ENCODE measurements at places on chromosomes 13 and 19.

- DNase-seq = no peak
These were observed 43.4 kb upstream of the MAP3K10 start for GRCh38 chr19:40147693-40148347.

DNA sequence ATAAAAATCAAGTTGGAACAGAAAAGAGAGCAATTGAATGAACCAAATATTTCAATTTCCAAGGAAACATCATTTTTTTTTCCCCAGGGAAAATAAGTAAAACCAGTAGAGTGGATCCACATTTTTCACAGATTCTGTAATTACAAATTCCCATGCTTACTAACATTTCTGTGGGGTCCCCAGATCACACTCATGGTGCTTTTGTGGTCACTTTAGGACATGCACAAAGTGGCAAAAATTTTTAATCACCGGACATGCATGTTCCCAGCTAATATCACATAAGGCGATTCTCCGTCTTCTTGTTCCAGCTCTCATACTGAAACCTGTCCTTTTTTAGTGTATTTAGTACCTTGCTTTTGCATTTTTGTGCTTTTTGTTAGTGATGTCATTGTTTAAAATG is 748.2 kb upstream of the SLITRK1 start:
- DNase-seq = no peak

DNA sequence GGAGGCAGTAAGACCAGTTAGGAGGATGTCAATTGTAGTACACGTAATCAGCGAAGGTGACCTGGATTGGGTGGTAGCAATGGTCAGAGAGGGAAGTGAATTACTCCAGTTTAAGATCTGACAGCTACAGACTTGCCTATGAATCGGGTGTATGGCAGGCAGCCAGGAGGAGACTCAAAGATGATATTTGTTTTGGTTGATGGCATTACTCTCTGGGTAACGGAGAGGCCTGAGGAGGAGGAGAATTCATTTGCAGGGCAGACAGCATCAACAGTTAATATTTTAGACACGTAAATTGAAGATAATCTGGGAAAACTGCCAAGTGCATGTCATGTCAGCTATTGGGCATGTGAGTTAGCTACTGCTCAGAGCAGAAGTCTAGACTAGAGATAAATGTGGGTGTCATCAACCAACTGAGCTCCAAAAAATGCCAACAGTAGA is 109.2 kb downstream of the SGCG start:
- DNase-seq = peak; percentile 50

- peak; percentile 10 for DNase-seq
These were observed 22.4 kb downstream of the EPSTI1 start for GRCh38 chr13:42969565-42970172.

GRCh38 chr19:35315883-35316282 is 13.1 kb upstream of the CD22 start:
- DNase-seq = no peak

DNA sequence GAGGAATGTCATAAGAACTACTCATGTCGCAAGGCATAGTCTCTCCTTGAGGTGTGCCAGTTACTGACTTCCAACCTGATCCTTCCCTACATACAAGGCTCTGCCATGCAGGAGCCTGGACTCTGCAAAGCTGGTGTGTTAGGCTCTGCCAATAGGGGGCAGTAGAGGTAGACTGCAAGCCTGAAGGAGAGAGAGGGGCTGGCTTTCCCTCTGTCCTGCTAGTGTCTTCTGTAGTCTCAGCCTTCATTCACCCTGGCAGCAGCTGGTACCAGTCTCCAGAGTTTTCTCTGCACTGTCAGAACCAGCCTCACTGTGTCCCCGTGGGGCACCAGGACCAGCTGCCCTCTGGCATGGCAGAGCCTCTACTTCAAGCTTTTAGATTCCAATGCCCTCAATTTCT is 14.5 kb downstream of the SHISA2 start:
- no peak for DNase-seq

DNA sequence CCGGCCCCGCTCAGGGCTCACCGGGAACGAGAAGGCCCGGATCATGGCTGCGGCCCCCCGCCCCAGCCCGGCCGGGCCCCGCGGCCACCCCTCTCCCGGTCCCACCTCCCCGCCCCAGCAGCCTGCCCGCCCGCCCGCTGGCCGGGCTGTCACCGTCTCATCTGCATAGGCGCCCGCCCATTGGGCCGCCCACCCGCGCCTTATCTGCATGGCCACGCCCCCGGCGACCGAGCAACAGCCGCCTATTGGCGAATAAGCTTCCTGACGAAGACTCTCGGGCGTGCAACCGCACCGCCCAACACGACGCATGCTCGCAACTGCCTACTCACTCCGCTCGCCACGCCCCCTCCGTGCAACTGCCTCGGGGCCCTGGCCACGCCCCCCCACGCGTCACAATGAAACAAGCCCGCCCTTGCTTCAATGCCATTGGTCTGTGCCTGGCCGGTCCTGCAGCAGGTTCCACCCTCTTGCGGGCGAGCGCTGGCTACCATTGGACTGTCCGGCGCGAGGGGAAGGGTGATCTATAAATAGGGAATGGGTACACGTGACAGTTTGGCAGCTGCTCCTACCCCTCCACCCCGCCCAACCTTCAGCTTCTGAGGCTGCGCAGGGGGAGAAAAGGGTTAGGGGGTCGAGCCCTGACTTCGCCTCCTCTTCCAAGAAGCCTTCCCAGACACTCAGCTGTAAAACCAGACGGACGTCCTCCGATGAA is at the start of gene DACT3:
Gene DACT3 (minus strand): TSS at position 163 of the 712 bp plus-strand sequence. CDS start 118 bp downstream, at position 45.
- DNase-seq = peak; percentile 98

- no peak for DNase-seq
These were observed 16.6 kb downstream of the VRK3 start for GRCh38 chr19:50008532-50008931.

DNA sequence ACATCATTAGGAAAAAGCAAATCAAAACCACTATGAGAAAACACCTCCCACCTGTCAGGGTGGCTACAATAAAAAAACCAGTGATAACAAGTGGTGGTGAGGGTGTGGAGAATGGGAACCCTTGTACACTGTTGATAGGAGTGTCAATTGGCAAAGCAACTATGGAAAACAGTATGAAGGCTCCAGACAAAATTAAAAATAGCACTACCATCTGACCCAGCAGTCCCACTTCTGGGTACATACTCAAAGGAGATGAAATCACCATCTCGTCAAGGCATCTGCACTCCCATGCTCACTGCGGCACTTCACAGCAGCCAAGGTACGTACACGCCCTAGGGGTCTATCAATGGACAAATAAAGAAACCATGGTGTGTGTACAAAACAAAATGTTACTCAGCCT is 715.1 kb downstream of the UQCRFS1 start:
- DNase-seq = no peak

GRCh38 chr19:17610384-17610783 is 54.9 kb downstream of the COLGALT1 start:
- DNase-seq = no peak

GRCh38 chr19:3403489-3404323 is 37.3 kb downstream of the NFIC start:
- DNase-seq = no peak

GRCh38 chr13:106161146-106161545 is 374.3 kb downstream of the EFNB2 start:
- no peak for DNase-seq

DNA sequence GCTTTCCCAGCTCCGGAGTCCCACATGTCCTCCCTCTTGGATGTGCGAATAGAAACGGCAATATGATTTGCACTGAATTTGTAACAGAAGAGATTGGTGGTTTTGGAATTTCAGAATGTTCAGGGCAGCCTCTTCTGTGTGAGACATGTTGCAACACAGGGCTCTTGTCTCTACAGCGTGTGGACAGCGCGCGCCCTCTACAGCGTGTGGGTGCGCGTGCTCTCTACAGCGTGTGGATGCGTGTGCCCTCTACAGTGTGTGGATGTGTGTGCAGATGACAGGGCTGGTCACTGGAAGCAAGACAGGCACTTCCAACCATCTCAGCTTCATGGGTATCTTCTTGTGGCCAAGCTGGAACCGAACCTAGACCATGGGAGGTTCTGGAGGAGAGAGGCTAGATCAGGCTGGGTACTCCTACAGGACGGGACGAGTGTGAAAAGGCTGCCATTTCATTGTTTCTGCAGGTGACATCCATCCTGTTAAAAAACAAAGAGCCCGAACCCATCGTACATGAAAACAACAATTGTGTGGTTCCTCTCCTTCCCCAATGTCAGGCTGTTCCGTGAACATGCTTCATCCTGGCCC is 78.4 kb downstream of the TEX29 start:
- no peak for DNase-seq

GRCh38 chr19:35332817-35333216 is 3.8 kb downstream of the CD22 start:
- DNase-seq = no peak

DNA sequence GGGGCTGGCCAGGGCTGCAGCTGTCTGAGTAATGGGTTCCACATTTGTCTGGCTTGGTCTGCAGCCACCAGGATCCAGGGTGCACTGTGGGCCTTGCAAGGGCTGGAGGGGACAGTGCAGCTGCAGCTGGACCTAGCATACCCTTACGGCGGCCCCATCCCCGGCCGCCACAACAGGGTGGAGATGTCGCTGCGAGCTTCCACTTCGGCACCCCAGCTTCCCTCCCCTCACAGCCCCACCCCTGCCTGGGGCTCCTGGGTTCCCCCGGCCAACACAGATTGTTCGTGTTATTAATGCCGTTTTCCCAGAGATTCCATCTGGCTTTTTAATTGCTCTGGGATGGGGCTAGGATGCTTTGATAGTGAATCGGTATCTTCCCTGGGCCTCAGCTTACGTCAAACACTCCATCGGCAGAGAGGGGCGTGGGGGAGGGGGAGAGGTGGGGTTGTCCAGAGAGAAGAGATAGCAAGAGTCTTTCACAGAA is 5.8 kb downstream of the CEBPA start:
- DNase-seq = no peak

DNA sequence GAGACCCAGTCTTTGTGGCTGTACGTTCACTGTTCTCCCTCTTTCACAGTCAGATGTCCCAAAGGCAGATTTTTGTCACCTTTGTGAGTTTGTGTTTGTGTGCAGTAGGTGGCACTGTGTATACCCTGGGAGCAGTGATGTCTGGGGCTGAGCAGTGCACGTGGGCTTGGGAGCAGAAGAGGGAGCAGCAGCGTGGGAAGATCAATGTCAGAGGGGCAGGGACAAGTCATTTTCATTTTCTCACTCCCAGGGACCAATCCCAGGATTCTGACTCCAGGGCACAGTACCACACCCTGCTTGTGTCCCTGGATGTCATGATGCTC is 2.0 kb upstream of the PSG6 start:
- DNase-seq = no peak

GRCh38 chr19:8690753-8691539 is 7.6 kb downstream of the ACTL9 start:
- DNase-seq = no peak

DNA sequence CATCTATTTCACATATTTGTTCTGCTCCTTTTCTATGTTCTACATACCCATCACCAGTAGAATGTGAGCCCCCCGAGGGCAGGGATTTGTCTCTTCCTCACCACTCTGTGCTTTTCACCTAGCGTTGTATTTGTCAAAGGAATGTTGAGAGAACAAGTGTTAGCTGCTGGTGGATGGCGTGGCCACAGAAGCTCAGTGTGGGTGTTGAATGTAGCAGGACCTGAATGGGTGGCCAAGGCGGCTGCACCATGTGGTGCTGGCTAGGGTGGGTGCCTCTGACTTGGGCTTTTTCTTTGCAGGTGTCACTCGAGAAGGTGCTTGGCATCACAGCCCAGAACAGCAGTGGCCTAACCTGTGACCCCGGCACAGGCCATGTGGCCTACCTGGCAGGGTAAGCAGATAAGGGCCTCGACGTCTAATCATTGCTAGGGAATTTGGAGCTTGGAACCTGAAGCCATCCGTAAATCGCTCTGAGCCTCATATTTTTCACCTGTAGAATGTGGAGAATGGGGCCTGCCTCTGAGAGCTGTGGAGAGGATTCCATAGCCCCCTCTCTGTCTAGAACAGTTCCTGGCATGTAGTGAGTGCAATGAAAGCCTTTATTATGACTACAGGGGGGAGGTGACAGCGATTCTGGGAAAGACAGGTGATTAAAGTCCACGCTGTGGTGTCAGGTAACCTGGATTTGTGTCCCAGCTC is 3.9 kb downstream of the WDR62 start:
- no peak for DNase-seq

DNA sequence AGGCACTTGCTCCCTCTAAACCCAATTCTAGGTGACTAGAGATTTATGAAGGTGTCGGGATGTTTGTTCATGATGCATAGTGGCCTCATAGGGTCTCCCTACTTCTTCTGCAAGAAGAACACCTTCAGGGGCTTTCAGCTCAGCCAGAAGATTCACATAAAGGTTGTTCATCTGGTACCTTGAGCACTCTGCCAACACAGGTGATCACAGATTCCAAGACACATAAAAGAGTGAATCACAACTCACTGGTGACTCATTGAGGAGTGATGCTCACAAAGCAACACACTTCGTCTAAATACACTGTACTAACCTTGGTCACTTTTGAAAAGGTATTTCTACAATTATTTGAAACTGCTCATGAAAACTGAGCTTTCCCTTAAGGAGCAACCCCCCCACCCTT is 6.8 kb upstream of the ZNF324 start:
- DNase-seq = no peak

DNA sequence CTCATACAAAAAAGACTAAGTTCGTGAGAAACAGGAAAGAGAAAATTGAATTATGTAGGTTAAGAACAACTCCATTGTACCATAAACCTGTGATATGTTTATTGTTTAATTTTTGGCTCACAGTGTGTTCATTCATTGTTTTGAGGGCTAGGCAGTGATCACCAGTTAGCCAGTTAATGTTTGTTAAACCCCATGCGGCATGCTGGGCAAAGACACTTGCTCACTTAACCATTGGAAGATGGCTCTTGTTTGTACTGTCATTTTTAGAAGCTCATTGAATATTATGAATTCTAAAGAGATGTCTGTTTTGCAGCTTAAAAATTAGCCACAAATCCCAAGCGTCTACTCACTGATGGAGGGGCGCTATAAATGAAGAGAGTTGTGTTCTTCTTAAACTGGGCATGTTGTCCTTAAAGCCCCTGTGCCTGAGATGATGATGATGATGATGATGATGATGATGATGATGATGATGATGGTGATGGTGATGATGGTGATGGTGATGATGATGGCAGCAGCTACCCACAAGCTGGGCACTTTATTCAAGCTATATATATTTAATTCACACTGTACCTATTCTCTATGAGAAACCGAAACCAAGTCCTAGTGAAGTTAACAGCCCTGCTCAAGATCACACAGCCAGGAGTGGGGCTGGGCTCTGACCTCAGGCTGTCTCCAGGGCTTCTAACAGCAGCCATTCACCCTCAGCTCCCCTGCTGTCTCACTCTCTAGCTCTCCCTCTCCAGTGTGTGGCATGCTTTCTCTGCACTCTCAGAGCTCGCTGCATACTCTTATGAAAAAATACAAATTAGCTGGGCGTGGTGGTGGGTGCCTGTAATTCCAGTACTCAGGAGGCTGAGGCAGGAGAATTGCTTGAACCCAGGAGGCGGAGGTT is 169.1 kb downstream of the SHISA2 start:
- DNase-seq = no peak

Data from RCC 7860 (cell line).